ENCODE measurements at places on chromosomes 3 and 15.

DNA sequence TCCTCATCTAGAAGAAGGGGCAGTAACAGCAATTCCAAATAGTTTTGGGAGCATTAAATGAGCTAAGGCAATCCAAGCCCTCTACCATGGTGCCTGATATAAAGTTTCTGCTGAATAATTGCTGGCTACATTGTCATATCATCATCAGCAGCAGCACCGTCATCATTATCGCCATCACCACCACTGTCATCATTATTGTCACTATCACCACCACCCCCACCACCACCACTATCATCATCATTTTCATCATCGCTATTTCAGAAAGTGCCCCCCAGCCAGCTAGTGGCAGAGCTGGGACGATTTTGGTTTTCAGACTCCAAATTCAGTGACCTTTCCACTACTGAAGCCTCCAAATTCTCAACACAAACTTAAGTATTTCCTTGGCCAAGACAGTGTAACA lies 15.0 kb downstream of the XCR1 start:
- DNase-seq, result no peak

DNA sequence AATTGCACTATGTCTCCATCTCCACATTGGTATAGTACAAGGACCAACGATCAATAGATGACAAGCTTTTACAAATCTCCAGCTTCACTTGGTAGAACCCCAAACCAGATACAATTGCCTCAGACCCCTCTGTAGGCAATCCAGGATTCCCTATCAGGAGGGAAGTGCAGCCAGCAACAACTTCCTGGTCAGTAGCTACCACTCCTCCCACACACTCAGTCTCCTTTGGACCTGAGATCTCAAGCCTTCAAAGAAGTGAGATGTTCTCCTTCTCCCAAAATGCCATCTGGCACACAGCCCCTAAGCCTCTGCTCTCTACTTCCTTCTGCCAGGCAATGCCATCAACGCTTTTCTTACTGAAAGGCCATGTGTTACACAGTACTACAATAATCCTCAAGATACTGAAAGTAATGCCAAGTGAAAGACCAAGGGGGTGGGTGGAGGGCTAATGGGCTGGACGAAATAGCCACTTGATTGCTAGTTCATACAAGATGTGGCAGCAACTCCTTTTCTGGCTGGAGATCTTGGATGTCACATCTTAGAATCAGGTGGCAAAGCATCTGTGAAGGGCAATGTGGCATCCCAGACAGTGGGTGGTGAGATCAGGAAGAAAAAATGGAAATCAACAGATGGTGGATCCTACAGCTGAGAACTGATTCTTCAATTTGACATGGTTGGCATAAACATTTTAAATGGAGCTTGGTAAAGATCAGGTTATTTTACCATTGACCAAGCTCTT lies 75.3 kb upstream of the ACP3 start:
- DNase-seq, result no peak

- DNase-seq, result peak; percentile 42
These were observed 2.4 kb downstream of the SIAH2 start for GRCh38 chr3:150760431-150761200.

DNA sequence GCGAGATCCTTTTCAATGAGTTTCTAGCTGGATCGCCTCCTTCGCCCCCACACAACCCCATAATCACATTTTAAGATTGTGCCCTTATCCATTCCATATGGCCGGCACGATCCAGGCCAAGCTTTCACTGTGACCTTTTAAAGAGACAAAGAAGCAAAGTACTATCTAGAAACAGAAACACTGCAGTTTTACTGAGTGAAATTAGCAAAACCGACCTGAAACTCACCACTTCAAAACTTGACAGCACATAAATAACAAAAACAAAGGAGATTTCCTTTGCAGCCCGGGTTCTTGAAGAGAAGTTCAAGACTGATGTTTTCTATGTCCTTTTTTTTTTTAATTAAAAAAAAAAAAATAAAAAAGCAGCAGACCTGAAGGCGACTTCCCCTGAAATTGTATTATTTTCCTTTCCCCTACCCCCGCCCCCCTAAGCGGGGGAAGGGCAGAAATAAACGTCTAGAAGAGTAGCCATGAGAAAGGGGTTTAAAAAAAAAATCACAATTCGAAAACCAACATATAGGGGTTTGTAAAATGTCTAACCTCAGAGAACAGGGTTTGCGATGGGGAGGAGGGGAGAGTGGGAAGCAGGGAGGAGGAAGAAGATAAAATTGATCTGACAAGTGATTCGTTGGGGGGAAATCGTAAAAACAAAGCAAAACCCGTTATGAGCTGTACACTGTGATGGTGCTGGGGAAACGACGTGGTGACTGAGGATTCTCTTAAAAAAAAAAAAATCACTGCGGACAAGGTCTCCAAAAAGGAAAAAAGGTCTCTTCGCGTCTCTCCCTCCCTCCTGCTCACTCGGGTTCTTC lies 1.5 kb downstream of the SATB1 start:
- peak; percentile 23 for DNase-seq

DNA sequence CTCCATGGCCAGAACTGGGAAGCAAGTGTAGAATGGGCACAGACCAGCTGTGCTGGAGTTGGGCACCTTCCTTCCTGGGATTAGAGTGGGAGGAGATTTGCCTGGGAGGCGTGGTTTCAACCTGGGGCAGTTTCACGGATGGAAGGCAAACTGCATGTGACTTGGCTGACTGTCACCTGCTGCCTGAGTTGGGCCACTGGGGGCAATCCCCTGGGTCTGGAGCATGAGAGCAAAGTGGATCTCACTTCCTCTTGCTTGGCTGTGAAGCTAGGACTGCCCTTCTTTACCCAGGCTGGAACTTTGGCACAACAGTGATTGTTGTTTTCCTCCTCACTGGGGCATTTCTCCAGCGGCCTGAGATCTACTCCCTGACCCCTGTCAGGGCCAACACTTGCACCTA lies 1247.0 kb upstream of the EPHA6 start:
- no peak for DNase-seq

DNA sequence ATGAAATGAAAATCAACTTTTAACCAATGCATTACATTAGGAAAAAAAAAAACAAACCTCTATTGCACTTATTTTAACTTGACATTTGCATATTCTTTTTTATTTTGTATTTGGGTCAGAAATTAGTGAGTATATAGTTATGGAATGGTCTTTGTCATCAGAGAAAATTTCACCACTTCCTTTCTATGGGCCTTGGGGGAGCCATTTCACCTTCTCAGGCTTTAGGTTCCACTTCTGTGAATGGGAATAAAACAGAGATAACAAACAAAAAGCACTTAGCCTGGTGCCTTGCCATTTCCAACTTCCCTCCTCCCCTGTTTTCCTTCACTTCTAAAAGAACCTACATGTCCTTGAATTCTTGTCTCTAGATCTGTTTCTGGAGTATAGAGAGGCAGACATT lies 168.0 kb upstream of the STT3B start:
- no peak for DNase-seq

GRCh38 chr15:45572617-45573016 lies 14.6 kb upstream of the BLOC1S6 start:
- DNase-seq, result no peak

DNA sequence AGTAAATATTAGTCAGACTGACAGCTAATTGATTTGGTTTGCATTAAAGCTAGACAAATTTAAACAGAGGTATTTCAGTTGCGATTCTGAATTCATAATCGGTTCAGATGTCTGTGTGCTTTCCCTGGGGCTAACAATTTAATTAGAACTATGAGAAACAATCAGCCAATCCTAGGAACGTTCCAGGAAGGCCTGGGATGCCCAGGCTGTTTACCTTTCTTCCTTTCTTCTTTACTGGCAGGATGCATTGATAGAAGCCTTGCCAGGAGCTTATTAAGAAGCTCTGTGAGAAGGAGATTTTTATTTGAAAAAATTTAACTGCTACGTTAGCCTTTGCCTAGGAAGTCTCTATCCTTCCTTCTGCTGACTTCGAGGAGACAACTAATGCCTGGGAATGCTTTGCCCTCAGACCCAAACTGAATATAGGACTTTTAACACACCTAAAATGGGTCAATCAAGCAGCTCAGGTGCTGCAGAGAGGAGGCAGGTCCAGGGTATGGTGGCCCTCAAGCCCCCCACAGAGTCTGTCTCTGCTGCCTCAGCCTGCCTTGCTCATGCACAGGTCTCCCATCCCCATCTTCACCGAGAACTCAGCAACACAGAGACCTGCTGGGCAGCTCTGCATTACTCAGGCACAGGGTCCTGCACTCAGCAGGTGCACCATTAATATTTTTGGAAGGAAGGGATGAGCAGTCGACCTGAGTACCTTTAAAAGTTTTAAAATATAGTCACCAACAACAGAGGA lies 48.5 kb downstream of the PCSK6 start:
- no peak for DNase-seq

DNA sequence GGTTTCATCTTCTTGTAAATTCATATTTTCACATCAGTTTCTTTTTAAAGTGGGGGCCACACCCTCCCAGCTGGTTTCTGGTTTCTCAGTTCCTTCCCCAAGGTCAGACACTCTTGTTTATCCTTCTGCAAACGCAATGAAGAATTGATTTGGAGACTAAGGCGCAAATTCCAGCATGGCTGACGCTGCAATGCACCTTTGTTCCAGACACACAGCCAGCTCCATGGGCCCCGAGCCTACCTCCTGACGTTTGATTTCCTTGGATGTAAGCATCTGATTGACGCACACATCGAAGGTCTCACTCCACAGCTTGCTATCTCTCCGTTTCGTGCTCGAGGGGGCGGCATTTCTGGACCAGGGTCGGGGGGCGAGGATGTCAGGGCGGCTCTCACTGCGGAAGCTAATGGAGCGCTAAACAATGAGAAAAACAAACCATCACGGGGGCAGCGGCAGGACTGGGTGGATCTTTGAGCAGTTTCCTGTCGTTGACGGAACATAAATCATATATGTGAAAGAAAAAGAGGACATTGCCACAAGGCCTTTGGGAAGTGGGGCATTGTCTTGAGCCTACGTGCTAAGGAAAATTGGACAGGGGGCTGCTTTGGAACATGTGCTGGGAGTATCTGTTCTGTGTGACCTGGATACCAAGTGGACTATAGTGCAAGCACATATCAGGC lies 46.9 kb downstream of the ARHGEF3 start:
- DNase-seq, result no peak

- DNase-seq, result no peak
These were observed 27.6 kb downstream of the ARNT2 start for GRCh38 chr15:80431635-80432344.

GRCh38 chr3:52469001-52469400 lies 13.6 kb downstream of the NISCH start:
- no peak for DNase-seq

DNA sequence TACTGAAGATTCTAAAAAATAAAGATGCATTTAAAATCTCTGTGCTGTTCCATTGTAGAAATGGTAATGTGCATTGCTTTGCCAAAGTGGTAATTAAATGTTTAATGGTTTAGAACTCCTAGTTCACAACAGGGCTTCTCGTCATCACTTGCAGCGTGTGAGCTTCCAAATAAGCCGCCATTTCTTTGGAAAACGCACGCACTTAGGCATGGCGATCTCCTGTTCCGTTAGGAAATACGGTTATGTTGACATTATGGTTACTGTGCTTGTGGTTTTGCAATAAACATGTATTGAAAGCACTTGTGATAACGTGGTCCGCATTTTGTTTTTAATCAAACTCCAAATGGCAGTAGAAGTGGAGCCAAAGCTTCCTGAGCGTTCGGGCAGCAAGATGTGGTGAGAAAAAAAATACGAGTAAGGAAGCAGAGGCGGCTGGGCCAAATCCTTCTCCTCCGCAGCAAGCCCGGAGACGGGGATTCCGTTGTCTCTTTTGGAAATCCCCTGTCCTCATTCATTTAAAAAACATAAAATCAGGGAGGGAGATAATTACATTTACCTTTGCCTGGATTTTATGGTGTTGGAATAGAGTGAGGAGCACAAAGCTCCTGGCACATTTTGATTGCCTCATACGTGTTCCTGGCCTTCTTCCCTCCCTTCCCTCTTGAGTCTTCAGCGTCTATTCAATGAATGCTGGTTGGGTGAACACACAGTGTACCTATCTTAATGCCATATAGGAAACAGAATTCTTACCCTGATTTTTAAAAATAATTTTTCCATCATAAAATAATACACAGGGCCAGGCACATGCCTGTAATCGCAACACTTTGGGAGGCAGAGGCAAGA lies 97.5 kb downstream of the SLC49A4 start:
- no peak for DNase-seq

- DNase-seq, result no peak
These were observed 32.9 kb downstream of the SEMA6D start for GRCh38 chr15:47750030-47750739.

GRCh38 chr15:58535894-58536293 lies 104.1 kb downstream of the LIPC start:
- DNase-seq, result no peak

DNA sequence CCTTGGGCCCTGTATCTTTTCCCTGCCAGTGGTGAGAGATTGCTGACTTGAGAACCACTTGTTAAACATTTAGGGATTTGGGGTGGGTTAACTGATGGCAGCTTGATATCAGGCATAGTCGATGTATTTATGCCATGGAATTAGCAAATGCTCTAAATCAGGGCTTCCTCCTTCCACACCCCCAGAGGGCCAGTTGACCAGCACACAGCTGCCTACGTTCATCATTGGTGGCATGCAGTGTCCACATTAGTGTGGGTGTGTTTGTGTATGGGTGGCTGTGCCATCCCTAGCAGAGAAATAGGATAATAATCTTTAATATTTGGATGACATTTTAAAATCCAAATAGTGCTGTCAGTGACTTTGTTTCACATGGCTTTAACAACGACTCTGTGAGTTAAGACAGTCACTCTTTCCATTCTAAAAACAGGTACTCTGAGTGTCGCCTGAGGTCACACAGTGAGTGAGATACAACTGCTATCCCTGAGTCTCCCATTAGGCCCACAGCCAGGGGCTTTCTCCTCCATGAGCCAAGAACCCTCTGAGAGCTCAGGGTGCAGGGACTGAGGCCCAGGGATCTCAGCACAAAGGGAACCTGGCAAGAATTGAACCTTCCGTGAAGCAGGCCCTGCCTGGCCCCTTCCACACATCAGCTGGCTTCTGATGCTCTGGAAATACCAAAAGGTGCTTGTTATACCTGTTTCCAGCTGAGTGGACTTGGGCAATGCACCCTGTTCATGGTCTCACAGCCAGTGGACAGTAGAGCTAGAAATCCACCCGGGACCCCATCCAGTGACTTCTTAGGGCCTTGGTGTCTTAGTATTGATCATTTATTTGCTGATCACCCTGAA lies 4.3 kb upstream of the LTF start:
- no peak for DNase-seq

- no peak for DNase-seq
These were observed 20.6 kb upstream of the LCTL start for GRCh38 chr15:66586155-66586976.
